ENCODE measurements at places on chromosomes 7 and 10.

GRCh38 chr10:33487014-33487776, 152.7 kb upstream of the NRP1 start:
- no peak for DNase-seq

DNA sequence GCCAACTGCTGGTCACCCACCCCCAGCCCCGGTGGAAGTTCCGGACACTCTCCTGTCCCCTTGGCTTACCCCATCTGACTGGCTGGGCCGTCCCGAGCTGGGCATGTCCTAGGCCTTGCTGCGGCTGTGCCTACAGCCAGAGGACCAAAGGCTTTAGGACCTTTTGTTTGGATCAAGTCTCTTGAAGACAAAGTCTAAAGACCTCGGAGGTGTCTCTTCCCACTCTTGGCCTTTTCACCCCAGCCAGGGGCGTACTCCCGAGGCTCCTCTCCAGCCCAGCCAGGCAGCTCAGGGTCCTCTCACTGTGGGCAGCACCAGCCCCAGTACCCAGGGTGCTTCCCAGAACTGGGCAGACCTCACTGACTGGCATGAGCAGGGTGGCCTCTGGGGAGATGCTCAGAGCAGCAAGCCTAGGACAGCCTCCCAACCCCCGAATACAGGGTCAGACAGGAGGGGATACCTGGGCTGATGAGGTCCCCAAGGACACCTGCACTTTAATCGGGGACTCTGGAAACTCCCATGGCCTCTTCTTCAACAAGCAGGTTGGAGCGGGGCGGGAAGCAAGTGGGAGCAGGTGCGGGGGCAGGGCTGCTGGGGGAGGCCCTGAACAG, 2.7 kb upstream of the PWWP2B start:
- no peak for DNase-seq

- DNase-seq = no peak
Measured at GRCh38 chr7:116290740-116291139, 80.4 kb downstream of the TES start.

DNA sequence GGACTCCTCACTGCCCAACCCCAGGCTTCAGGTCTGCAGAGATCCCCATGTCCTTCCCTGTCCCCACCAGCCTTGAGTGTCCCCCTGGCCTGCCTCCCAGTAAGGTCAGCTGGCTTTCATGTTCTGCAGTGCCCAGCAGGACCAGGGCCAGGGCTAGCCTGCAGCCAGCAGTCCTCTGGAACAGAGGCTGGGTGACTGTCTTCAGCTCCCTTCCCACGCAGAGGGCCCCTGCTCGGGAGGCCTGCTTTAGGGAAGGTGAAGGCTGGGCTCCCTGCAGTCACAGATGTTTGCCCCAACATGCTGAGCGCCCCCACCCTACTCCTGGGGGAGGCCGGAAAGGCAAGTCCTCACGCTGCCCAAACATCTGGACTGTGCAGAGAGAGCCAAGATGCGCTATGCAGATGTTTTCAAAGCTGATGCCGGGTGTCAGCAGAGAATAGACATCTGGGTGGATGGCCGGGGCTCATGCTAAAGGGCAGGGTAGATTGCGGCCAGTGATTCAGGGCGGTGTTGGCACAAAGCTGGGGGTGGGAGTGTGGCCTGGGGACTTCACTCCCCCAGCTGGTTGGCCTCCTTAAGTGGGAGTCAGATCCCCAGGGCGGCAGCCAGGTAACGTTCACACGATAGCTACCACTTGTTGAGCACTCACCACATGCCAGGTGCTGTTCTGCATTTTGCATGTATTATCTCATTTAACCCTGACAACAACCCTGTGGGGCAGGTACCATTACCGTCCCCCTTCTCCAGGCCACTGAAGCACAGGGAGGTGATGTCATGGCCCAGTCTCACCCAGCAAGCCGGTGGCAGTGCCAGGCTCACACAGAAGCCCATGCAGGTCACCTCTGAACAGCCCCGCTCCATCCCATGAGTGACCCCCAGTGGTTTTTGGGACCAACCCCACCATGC, 71.2 kb upstream of the COL13A1 start:
- DNase-seq = no peak

GRCh38 chr10:119783665-119784027, 57.8 kb downstream of the INPP5F start:
- no peak for DNase-seq

Measured in breast epithelium (tissue), 4 donors.